Activated CD8-positive, alpha-beta memory T cell treated with anti-CD3 and anti-CD28 coated beads, Interleukin-2, amount 50 U/mL, for 4 hours (primary cell): ENCODE measurements at places on chromosomes 6 and 20.
A peak's percentile ranks its signal among the peaks of the same experiment; 100 is the strongest.

DNA sequence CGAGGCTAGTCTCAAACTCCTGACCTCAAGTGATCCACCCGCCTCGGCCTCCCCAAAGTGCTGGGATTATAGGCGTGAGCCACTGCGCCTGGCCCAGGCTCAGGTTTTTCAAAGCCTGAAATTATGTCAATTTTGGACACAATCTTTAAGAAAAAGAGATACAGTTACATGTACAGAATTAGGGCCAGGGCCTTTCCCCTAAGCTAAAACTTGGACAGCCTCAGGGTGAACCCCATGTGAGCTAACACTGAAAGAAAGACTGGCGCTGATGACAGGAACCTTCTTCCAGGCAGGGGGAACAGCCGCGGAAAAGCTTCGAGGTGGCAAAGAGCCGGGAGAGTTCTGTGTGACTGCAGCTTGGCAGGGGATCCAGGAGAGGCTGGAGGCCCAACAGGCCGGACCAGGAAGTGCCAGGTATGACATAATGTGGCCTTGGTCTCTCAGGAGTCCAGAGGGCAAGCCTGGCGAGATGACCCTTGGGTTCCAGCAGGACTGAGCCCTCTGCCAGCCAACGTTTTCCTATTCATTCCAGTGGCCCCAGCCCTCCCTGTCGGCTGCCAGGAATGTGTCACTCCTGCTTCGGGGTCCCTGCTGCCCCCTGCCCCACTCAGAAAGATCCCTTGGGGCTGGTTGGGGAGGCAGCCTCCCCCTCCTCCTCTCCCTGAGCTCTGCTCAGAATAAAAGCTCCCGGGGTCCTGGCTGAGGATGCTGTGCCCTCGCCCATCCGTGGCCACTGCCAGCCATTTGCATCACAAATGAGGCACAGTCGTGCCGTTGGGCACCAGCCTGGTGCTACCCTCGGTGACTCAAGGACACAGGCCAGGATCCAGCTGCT lies 37.3 kb downstream of the RBM38 start:
- DNase-seq = no peak

DNA sequence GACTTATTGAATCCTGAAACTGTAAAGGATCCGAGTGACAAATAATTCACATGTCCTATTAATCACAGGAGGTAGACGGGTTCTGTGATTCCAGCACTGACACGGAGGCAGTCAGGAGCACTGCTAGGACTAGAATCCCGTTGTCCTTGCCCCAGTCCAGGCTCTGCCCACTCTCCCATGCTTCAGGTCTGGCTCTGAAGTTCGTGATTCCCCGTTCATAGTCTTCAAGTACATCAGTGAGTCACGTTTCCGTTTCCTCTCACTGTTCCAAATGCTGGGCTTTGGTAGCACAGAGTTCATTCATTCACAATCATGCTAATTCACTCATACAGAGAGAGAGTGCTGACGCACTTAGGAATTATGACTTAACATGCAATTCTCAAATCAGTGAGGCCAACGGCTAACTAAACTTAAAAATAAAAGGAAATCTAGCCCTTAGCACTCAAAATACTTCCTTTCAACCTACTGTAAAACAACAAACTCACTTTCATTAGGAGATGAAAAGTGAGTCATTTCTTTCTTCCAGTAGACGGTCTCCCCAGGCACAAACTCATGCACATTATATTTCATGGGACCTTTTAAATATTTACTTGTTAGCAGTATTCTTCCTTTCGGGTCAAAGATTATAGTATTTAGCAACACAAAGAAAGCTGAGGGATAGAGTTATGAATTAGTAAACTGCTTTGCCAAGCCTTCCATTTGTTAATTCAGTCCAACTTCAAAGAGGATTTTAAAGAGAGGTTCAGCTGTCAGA lies 94.0 kb upstream of the NHSL1 start:
- DNase-seq = no peak

DNA sequence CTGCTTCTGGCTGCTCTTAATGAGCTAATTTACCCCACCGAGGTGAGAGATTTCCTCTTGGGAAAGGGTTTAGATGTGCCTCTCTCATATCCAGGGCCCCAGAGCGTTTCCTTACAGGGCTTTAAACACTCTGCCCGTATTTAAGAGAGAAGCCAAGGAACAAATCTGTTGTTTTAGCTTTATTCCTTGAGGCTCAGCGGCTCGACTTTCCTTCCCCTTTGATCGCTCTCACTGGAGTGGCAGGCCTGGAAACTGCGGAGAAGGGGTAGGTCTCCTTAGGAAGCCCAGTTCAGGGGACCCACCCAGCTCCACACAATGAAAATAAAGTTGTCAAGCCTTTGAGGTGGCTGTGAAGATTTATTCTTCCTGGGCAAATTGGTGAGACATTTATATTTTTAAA lies 132.0 kb upstream of the JAG1 start:
- DNase-seq = no peak

GRCh38 chr6:138503881-138504680 lies 4.8 kb upstream of the NHSL1 start:
- DNase-seq = no peak

GRCh38 chr6:160258346-160259142 lies at the start of gene SLC22A2:
Gene SLC22A2 (minus strand): TSS chr6:160258821. CDS start chr6:160258757, 64 bp downstream.
- DNase-seq = no peak

DNA sequence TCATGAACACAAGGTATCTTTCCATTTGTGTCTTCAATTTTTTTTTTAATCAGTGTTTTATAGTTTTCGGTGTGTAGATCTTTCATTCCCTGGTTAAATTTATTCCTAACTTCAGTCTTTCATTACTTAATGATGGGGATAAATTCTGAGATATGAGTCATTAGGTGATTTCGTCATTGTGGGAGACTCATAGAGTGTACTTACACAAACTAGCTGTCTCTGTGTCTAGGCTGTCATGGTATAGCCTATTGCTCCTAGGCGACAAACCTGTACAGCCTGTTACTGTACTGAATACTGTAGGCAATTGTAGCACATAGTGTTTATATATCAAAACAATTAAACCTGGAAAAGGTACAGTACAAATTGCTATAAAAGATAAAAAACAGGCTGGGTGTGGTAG lies 42.1 kb downstream of the SMAP1 start:
- no peak for DNase-seq

GRCh38 chr20:24422091-24422760 lies 47.2 kb upstream of the SYNDIG1 start:
- no peak for DNase-seq

- DNase-seq = no peak
Observed at GRCh38 chr20:5128886-5129285, 2.1 kb downstream of the CDS2 start.

GRCh38 chr6:144335914-144336313 lies 50.8 kb downstream of the UTRN start:
- DNase-seq = no peak

- no peak for DNase-seq
Observed at GRCh38 chr20:38126932-38127621, 38.0 kb downstream of the TGM2 start.

GRCh38 chr6:33985947-33986346 lies 159.9 kb downstream of the GRM4 start:
- DNase-seq = no peak

DNA sequence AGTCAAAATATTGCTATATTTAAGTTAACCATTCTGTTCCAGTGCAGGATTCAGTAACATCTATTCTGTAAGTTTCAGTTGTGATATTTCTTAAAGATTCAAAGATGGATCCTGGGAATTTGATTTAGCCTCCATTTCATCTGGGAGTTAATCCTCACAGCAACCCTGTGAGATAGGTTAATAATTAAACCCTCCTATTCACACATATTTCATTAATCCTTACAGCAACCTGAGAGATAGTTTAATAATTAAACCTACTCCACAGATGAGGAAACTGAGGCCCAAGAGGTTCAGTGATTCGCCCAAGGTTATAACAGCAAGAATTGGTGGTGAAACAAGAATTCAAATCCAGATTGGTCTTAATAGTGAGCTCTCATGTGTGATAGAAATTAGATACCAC lies 10.9 kb upstream of the ZBTB2 start:
- DNase-seq = no peak

- DNase-seq = no peak
Observed at GRCh38 chr20:3431109-3431508, 23.6 kb upstream of the DNAAF9 start.

GRCh38 chr20:9507544-9508239 lies 6.7 kb upstream of the LAMP5 start:
- DNase-seq = no peak

GRCh38 chr20:61135968-61136367 lies 116.1 kb upstream of the CDH4 start:
- no peak for DNase-seq

DNA sequence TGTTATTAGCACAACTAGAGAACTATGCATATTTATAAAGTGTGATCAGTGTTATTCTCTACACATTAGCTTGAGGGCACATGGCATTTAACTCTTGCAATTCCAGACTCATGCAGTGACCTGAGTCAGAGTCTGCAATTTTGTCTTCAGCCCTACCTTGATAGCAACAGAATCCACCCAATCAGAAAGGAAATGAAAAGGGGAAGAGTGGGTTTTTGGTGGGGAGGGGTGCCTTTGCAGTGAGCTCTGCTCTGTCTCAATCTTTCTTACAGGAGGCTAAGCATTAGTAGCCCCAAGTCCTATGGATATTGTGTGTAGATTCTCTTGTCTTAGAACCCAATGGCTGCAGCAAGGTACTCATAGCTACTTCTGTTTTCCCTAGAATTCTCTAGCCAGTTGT lies 489.2 kb downstream of the DHX35 start:
- no peak for DNase-seq

DNA sequence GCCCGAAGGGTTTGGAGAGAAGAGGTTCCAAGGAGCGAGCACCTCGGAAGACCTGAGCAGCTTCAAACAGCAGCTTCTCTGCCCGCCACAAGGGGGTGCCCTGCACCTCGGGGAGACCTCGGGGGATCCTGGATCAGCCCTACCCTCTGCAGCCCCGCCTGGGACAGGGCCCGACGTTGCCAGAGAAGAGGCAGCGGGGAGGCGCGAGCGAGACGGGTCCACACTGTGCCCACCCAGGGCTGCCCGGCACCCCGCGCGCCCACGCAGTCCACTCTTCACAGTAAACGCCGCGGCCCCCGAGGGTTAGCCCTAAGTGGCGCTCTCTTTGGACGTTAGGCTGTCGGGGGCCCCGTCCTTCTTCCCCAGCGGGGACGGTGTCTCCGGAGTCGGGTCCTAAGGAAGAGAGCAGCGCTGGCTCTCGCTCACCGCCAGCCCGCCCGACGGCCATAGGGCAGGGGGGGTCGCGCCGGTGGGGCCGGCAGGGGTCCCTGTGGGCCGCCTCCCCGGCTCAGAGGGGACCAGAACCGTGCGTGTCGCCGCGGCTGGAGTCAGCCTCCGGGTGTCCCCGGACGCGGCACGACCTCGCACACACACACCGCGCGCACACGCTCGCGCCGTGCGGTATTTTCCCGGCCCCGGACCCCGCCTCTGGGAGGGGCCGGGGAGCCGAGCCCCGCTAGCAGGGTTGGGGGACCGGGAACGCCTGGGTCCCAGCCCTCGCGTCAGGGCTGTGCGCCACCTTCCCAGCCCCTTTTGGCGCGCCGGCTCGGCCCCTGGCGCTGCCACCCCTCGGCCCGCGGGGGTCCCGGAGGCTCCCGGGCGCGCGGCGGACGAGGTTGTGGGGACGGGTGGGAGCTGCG lies 929 bp downstream of the CDH22 start:
- peak; percentile 76 for DNase-seq

GRCh38 chr20:60752741-60753420 lies 499.2 kb upstream of the CDH4 start:
- no peak for DNase-seq

- DNase-seq = no peak
Observed at GRCh38 chr6:12047792-12048432, 35.8 kb downstream of the HIVEP1 start.

GRCh38 chr6:28683945-28684538 lies 158.4 kb downstream of the GPX5 start:
- DNase-seq = no peak

GRCh38 chr6:123393331-123393730 lies 243.4 kb downstream of the TRDN start:
- DNase-seq = no peak

- no peak for DNase-seq
Observed at GRCh38 chr6:27957516-27957915, 475 bp downstream of the OR2B6 start.
